ENCODE measurements at places on chromosomes 4 and X.

GRCh38 chr4:5839751-5840674 lies 52.9 kb downstream of the CRMP1 start:
- no peak for DNase-seq

DNA sequence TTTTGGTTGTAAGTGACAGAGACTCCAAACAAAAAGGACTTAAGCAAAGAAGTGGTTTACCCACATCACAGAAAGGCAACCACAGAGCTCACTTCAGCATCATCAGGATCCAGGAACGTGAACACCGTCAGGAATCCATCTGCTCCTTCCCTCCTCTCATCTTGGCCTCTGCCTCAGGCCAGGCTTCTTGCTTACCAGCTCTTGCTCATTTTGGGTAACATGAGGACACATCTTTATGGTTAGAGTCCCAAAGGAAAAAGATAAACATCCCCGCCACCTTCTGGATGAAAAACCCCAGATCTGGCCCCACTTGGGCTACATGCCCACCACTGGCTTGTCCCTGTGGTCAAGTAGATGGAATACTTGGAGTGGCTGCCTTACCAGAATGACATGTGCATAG lies 176.8 kb upstream of the RPL34 start:
- DNase-seq: no peak

GRCh38 chr4:140675599-140676231 lies 80.5 kb downstream of the TBC1D9 start:
- no peak for DNase-seq

DNA sequence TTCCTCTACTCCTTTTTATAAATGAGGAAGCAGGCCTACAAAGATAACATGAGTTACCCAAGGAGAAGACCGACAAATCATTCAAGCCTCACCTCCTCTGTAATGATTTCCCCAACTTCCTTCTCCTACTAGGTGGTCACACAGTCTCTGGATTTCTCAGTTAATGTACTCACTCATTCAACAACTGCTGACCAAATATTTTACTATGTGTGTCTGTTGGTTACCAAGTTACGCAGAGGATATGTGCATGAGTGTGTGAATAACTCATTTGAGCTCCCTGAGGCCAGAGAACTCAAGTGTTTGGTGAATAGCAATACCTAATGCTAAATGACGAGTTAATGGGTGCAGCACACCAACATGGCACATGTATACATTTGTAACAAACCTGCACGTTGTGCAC lies 10.4 kb downstream of the CASK start:
- no peak for DNase-seq

DNA sequence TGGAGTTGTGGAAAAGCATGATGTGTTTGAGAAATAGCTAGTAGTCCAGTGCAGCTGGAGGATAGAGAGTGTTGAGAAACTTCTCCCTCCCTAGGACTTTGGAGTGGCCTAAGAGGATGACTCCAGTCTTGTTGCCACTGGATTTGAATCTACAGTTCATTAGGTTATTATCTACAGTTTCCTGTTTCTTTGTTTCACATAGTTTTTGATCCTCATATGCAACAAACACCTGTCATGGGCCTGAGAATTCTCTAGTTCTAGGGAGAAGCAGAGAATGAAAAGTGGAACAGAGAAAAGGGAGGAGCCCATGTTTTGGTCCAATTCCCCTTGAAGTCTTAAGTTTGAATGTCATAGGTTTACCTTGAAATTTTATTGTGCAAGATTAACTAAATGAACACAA lies 73.6 kb upstream of the TBC1D9 start:
- no peak for DNase-seq

- DNase-seq: no peak
Observed at GRCh38 chr4:63440236-63440635, 969.0 kb downstream of the TECRL start.

- DNase-seq: peak; percentile 40
Observed at GRCh38 chrX:64850371-64851082, 125.7 kb downstream of the ZC4H2 start.

DNA sequence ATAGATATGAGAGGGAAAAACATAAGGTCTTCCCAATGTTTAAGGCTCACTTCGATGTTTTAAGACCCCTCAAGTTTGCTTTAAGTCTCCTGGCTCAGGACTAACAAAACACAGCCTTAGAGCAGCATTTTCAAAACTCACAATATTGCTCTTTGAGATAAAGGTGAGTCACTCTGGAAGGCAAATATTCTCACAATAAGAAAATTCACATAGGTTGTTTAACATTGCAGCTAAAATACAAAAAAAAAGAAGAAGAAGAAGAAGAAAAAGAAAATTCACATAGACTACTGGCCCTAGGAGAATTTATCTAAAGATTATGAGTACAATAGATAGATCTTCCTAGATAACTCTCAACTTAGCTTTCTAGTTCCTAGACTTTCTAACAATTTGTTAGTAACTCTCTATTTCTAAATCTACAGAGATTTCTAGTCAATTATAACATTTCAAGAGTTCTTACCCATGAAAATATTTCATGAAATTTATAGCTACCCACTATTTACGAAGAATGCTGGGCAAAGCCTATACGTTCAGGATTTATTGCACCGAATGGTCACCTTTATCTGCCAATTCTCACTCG lies 267.0 kb downstream of the CHIC1 start:
- no peak for DNase-seq

- no peak for DNase-seq
Observed at GRCh38 chr4:78205591-78205990, 148.5 kb downstream of the FRAS1 start.

DNA sequence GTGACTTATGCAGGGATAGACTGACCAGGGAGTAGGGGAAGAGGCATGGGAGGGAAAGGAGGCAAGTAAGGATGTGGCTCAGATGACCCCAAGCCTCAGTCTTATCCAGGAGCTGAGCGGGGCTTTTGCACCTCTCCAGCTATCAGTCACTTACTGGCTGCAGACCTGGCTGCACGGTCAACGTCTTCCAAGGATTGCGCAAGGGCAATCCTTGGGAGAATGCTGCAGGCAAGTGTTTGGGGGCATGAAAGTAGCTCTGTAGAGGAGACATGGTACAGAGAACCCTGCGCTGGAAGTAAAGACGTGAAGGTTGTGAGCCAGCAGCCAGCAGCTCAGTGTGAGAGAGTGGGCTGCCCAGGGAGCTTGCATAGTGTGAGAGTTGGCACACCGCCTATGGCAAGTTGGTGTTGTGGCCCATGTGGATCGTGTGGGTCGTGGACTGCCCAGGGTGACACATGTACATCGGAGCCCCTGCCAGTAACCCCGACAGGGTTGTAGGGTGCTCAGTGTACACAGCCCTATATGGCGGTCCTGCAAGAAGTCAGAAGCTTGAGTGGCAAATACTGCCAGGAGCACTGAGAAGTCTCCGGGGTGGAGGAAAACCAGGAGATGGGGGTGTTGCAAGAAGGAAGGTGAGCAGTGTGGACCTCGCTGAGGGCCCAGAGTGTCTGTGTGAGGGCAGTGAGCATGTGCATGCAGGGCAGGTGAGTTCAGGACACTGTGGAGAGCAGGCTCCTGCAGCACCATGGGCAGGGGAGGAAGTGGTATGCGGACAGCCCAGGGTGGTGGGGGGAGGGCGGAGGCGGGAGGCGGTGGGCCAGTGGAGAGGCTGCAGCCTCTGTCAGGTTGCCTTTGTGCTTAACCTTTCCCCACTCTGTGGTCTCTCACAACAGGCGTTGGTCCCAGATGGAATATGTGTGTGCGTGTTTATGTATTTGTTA lies 50.9 kb downstream of the KIT start:
- DNase-seq: no peak

- DNase-seq: no peak
Observed at GRCh38 chr4:26325191-26325590, 4.4 kb downstream of the RBPJ start.

DNA sequence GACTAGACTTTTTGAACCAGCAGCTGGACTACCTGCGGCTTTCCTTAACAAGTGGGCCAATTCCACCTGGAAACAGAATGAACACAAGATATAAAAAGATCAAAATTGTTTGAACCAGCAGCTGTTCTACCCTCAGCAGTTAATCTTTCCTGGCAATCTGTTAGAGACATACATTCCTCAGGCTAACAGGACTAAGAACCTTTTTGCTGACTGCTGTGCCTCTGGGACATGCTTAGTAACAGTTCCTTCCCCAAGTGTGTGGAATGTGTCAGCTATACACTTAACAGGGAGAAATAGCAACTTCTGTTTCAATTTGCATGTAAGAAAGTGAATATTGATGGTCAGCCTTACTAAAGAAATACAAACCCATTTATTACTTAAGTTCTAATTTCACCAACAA lies 554.4 kb downstream of the ARAP2 start:
- no peak for DNase-seq

DNA sequence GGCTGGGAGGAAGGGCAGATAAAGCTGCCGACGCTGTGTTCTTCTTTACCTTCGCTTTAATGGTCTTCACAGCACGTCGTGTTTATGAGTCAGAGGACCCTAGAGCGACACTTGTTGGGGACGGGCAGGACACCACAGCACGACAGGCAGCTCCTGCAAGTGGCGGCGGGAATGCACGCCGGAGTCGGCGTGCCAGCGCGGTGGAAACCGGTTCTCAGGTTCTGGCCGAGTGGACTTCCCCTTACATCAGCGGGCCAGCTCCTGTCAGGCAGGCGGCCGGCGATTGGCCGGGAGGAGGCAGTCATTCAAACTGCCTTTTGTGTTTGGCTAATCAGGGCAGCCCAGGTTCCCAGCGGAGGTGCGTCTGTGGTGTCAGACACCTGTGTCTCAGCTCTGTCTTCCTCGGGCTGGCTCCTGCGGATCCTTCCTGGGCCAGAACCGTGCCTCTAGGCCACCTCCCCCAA lies 150.9 kb downstream of the SHROOM3 start:
- DNase-seq: peak; percentile 43

- no peak for DNase-seq
Observed at GRCh38 chr4:136841526-136841925, 690.8 kb downstream of the PCDH18 start.

- DNase-seq: no peak
Observed at GRCh38 chr4:109126856-109127255, 175.6 kb downstream of the COL25A1 start.

GRCh38 chrX:30183554-30183953 lies 31.8 kb upstream of the MAGEB2 start:
- DNase-seq: no peak

DNA sequence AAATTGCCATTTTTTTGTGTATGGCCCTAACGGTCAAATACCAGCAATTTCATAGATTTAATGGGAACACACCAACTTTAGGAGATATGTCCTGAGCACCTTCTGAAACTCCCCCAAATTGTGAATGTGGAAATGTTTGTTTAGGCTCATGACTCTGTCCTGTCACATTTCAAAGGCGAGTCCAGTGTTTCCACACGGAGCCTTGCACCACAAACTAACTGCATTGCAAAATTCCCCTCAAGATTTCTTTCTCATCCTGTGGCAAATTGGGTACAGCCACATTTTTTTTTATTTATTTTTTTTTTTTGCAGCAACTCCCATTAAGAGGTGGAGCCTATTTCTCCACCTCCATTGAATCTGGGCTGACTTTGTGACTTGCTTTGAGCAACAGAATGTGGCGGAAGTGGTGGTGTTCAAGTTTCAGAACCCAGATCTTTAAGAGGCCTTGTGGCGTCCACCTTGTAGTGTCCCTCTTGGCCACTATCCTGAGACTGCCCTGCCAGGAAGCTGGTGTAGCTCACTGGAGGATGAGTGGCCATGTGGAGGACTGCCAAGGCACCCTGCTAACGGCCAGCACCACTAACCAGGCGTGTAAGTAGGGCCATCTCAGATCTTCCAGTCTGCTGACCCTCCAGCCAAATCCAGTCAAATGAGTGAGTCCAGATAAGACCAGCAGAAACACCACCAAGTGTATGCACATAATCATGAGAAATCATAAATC lies 172.4 kb upstream of the SCML1 start:
- no peak for DNase-seq

DNA sequence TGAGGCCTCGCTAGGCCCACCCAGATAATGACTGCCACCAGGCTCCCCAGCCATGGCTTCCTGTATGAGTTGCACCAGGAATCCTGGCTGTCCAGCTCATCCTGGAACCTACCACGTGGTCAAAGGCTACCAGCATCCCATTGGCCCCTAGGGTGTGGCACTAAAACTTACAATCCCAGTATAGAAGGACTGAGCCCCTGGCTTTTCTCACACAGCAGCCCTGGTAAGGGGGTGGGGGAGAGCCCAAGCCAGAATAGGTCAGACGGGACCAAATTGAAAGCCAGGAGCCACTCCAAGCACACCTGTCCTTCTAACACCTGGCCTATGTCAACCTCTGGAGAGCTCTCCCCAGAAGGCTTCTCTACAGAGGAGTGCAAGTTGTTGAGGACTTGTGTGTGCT lies 269.3 kb upstream of the AGTR2 start:
- DNase-seq: no peak

- DNase-seq: no peak
Observed at GRCh38 chr4:48223633-48224295, 45.9 kb downstream of the TEC start.

DNA sequence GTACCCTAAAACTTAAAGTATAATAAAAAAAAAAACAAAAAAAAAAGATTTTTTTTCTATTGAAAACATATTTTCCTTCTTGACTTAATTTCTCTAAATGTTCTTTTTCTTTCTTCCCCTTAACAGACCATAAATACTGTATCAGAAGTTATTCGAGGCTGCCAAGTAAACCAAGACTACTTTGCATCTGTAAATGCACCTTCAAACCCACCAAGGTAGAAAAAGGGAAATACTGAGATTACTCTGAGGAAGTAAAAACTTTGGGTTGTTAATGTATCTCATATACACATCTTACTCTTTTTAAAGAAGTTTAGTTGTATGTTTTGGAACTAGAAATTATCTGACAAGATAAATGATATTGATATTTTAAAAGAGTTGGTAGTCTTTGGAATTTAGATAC lies 65.6 kb downstream of the USO1 start:
- DNase-seq: no peak

DNA sequence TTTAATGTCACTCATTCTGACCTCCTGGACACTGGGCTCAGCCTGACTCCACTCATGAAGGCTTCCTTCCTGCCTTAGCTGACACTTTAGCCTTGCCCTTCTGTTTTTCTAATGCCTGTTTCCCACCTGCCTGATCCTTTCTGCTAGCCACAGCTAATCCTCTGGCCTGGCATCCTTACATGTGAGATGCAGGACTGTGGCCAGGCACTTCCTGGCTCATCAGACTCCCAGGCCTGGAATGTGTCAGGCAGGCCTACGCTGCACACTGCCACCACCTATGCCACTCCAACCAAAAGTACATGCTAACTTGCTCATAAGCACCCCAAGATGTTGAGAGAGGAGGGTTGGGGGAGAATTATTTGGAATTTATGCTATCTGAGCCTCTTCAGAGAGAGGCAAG lies 138.8 kb upstream of the NALF2 start:
- DNase-seq: no peak

GRCh38 chrX:107537815-107538214 lies 88.4 kb downstream of the FRMPD3 start:
- DNase-seq: peak; percentile 39

GRCh38 chr4:188316391-188316790 lies 177.2 kb downstream of the TRIML1 start:
- no peak for DNase-seq

DNA sequence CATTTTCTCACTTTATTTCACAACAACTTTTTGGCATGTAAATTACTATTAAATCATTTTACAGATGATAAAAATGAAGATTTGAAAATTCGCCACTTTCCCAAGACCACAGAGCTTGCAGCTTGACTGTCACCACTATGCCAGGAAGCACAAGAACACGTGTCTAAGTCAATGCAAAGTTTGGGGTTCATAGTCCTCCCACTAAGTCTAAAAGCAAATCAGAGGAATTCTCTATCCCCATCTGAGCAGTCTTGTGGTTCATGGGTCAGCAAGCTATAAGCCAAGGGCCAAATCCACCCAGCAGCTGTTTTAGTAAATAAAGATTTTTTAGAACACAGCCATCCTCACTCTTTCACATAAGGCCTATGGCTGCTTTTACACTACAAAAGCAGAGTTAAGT lies 833.3 kb upstream of the INTU start:
- DNase-seq: no peak
